Astrocyte of the cerebellum (primary cell): ENCODE measurements at places on chromosomes 11 and 22.
A peak's percentile ranks its signal among the peaks of the same experiment; 100 is the strongest.

GRCh38 chr11:128484172-128484571, 103.2 kb downstream of the ETS1 start:
- no peak for DNase-seq

GRCh38 chr11:4146070-4146771, 51.6 kb downstream of the RRM1 start:
- DNase-seq = no peak

DNA sequence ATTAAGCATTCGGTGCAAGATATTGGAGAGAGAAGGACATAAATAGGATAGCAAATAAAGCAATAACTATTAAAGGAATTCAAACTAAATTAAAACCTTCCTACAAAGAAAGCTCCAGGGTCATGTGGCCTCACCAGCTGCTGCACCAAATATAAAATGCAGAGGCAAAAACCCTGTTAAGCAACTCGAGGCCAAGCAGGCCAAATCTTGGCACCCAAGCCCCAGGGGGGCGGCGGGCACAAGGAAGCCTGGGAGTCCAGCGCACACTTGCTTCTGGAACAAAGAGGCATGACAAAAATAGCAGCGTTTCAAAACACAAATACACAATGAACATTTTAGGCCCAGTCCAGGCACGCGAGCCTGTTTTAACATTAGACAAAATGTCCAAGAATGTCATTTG, 20.8 kb downstream of the KRTAP5-6 start:
- DNase-seq = no peak

DNA sequence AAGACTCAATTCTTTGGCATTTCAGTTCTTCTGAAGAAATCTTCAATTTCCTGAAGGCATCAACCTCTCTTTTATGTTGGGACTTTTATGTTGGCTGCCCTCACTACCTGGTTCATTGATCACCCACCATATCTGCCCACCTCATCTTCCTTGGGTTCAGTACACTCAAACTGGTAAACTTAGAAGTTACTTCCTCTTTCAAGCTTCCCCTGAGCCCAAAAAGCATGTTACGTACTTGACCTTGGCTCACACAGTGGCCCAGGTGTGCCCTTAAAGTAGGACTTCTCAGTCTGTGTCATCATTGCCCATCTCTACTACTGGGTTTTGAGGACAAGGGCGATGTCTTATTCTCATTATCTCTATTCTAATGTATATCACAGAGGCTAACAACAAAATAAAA, 86.1 kb downstream of the GRIA4 start:
- DNase-seq = no peak

DNA sequence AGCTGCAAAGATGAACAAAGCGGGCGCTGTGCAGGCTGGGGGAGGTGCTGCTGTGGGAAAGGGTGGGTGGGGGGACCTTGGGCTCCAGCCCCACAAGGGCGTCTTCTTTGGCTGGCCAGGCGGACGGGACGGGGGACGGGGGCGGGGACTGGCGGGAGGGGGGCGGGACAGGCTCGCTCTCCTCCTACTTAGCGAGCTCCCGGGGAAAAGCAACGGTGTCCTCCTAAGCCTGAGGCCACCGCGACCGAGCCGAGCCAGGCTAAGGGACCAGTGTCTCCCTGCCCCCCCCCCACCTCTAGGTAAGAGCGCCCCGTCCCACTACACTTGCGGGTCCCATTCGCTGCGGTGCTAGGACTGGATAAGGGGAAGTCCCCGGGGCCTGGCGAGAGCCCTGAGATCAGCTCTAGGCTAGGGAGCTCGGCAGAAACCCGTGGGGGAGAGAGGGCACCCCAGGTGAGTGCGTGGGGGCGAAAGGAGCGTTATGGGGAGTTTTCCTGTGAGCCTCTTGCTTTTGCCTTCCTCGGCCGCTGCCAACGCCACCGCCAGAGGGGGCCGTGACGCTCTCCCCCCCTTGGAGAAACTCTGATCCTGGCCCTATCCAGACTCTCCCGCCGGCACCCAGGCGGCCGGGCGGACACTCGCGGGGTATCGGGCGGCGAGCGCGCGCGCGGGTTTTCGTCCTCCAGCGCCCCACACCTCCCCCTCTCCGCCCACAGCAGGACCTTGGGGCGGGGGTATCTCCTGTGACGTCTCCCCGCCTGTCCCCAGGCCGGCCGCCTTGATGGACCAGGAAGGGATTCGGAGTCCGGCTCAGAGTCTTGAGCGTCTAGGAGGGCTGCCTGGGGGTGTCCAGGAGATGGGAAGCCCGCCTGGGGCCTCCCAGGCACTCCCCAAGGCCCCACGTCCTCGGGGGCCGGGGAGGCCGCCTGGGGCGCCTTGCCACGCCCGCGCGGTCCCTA, at the start of gene PHLDB1:
TSS of gene PHLDB1 (plus strand) at position 215 of the 959 bp plus-strand sequence. CDS start 6,222 bp downstream, outside the sequence.
- no peak for DNase-seq

- no peak for DNase-seq
These were observed 6.6 kb downstream of the F2 start for GRCh38 chr11:46725338-46726205.

DNA sequence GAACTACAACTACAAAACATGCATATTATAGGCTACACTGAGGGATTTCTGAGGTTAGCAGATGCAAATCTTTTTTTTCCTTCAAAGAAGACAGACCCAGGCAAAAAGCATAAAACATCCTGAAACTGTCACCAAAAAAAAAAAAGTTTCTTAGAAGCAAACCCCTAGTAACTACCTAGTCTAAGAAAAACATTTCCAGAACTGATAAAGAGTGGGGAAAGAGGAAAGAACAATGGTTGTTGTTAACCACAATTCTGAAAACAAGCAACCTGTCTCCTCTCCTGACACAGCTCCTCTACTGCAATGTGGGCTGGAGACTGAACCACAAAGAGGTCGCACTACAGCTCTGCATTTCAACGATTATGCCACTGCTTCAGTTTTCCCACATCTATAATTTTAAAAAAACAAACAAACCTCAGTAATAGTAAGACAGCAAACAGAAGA, 15.0 kb downstream of the DENND5A start:
- peak; percentile 67 for DNase-seq

DNA sequence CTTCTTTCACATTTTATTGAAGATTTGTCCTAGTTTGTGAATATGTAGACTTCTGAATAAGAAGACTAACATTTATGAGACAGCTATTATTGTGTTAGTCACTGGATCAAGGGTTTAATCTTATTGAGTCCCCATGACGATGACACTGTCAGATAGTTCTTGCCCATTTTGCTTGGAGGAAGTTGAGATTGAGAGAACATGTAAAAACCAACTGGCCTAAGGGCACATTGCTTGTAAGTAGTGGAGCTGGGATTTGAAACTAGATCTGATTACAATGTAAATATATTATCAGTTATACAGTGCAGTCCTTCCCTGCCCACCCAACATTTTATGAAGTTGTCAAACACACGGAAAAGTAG, 134.7 kb downstream of the HIPK3 start:
- no peak for DNase-seq

GRCh38 chr11:116931206-116931953, 94.0 kb upstream of the APOA1 start:
- no peak for DNase-seq

DNA sequence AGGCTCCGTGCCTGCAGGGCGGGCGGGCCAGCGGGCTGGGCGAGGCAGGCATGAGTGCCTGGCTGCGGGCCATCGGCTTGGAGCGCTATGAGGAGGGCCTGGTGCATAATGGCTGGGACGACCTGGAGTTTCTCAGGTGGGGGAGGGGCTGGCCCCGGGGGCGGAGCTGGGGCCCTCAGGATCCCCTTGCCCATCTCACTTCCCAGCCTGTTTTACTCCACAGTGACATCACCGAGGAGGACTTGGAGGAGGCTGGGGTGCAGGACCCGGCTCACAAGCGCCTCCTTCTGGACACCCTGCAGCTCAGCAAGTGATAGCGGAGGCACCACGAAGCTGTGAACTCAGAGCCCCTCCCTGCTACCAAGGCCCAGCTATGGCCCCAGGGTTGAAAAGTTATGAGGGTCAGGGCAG, 5.9 kb downstream of the PHOX2A start:
- peak; percentile 29 for DNase-seq

- no peak for DNase-seq
These were observed 52.0 kb upstream of the DEPDC7 start for GRCh38 chr11:32963721-32964120.

DNA sequence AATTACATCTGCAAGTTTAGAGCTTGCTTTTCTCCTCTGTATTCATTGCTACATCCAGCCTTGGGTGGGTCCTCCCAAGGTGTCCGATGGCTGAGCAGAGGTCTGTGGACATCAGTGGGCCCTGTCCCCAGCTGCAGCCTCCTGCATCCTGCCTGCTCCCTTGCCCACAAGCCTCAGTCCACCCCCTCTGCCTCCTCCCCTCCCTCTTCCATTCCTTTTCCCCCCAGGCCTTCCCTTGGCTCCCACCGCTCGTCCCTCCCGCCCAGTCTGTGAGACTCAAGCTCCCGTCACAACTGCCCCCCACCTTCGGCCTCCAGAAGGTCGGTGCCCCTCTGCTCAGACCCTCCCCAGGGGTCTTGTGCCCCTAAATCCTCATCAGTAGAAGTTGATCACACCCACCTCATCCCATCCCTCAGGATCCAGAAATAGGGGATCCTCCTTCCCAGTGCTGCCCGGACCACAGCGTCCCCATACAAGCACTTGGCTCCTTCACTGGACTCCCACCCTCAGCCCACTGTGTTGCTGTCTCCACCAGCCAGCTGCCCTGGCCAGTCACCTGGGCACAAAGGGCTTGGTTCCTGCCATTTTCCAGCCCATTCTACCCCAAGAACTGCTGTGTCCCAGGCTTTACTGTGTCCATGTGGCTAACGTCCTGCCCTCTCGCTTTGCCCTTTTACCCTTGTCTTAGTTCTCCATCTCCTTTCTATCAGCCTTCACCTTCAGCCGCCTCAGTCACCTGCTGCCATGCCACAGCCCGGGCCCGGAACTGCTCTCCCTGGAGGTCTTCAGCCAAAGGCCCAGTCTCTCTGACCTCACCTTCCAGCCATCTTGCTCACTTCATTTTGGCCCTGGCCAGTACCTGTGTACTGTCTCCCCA, 2.2 kb upstream of the OMP start:
- no peak for DNase-seq

- DNase-seq = no peak
These were observed 24.4 kb upstream of the RFPL3 start for GRCh38 chr22:32333141-32333768.

DNA sequence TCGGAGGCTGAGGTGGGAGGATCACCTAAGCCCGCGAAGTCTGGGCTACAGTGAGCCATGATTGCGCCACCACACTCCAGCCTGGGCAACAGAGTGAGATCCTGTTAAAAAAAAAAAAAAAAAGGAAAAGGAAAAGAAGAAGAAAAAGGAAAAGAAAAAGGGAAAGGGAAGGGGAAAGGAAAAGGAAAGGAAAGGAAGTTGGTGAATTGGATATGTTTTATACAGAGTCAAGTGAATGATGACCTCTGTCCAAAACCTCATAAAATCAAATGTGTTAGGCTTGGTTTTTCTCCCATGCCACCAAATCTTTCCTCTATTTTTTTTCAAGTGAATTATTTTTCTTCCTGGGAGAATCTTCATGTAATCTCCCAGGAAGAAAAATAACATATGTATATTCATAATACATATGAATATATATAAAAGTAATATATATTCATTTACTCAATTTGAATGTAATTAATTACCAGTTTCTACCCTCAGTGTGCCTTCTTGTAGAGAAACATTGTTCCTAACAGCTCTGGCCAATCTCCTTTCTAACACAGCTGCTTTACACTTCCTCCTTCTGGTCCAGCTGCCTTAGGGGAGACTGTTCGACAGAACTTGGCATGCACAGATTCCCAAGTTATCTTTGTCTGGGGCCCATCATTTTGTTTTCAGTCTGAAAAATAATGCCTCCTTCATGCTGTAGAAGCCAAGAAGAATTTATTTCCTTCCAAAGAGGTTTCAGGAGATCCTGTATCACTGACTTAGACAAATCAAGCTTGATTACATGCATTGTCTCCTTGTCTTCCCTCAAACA, 111.9 kb downstream of the CCDC34 start:
- DNase-seq = no peak

DNA sequence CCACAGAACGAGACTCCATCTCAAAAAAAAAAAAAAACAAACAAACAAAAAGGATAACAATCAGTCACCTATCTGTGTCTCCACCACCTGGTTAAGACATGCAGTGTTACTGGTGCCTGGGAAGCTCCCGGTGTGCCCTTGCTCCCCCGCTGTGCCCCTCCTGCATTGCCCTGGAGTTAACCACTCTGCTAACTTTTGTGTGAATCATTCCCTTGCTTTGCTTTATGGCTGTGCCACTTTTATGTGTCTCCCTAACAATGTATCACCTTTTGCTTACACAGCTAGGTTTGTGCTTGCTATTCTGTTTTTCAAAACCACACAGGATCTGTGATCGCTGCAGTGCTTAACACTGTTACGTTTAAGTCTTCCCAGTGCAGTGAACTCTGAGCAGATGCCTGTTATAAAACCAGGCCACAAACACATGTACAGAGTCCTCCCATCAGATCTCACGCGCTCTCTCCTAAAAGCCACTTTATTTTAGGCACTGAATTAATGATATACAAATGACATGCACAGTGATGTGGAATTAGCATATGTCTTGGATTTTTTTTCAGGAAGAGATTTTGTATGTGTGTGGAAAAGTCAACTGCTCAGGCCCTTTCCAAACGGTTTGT, 69.9 kb downstream of the BUD13 start:
- DNase-seq = no peak

GRCh38 chr22:24119476-24119875, 61.8 kb upstream of the SUSD2 start:
- no peak for DNase-seq

GRCh38 chr22:39530692-39531331, 1.7 kb downstream of the RPS19BP1 start:
- no peak for DNase-seq

- DNase-seq = no peak
These were observed 48.8 kb upstream of the ANO1 start for GRCh38 chr11:70029115-70029860.

GRCh38 chr22:48531761-48532435, 1295.8 kb downstream of the BRD1 start:
- no peak for DNase-seq

GRCh38 chr11:121137005-121137404, 36.0 kb downstream of the TECTA start:
- DNase-seq = no peak

DNA sequence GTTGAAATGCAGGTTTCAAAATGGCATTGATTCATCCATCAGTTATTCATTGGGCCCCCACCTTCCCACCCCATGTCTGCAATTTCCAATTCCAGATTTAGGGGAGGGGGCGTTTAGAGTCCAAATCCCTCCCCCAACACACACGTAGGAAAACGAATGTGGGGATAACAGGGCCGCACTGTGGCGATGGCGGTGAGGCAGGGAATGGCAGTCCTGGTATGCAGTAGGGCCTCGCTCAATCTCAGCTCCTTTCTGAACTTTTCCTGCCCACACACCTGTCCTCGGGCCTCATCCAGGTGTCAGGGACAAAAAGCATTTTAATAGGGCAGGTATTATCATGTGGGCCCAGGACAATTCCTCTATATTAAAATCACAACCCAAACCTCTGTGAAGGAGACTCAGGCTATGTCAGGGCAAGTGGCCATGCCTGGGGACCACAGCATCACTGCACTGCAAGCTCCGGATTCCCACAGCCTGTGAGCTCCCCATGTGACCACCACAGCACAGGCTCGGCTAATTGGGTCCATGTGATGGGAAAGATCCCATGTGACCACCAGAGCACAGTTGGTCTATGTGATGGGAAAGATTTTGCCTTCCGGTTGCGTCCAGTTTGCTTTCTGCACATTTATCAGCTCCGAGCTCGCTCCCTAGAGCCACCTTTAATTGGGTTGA, 44.5 kb downstream of the RTL6 start:
- no peak for DNase-seq

GRCh38 chr11:35043936-35044335, 95.0 kb upstream of the CD44 start:
- no peak for DNase-seq

GRCh38 chr11:23755076-23755475, 741.8 kb upstream of the LUZP2 start:
- DNase-seq = no peak

GRCh38 chr11:93481279-93481678, 61.9 kb downstream of the SMCO4 start:
- no peak for DNase-seq
